ENCODE measurements at places on chromosomes 3 and 15.

DNA sequence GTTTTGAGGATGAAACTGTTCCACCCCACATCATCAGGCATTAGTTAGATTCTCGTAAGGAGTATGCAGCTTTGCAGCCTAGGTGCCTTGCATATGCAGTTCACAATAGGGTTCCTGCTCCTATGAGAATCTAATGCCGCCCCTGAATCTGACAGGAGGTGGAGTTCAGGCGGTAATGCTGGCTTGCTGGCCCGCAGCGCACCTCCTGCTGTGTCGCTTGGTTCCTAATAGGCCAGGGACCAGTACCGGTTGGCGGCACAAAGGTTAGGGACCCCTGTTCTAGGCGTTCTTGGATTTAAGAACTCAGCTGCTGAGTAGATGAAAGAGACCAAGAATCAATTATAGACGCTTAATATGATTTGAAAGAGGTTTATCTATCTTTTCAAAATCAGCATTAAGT, 595.4 kb downstream of the CADM2 start:
- no peak for DNase-seq

DNA sequence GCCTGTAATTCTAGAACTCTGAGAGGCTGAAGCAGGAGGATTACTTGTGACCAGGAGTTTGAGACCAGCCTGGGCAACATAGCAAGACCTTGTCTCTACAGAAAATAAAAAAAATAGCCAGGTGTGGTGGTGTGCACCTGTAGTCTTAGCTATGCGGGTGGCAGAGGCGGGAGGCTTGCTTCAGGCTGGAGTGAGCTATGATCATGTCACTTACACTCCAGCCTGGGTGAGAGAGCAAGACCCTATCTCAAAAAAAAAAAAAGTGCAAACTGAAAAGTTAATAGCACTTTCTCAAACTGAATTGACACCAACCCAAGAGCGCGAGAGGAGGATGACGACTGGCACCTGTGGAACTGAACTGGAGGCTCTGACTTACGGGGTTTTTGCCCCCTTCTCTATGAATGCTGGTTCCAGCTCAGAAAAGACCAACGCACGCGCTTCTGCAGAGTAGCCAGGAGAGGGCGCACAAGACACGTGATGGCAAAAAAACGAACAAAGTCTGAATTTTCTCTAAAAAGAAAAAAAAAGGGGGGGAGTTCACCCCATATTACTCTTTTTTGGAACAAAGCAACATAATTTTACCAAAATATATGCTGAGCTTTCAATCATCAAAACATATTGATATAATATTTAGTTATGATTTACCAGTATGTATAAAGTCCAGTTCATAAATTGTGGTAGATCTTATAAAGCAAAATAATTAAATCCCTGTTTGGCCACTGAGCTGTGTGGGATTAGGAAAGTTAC, 23.7 kb downstream of the CFAP92 start:
- no peak for DNase-seq

DNA sequence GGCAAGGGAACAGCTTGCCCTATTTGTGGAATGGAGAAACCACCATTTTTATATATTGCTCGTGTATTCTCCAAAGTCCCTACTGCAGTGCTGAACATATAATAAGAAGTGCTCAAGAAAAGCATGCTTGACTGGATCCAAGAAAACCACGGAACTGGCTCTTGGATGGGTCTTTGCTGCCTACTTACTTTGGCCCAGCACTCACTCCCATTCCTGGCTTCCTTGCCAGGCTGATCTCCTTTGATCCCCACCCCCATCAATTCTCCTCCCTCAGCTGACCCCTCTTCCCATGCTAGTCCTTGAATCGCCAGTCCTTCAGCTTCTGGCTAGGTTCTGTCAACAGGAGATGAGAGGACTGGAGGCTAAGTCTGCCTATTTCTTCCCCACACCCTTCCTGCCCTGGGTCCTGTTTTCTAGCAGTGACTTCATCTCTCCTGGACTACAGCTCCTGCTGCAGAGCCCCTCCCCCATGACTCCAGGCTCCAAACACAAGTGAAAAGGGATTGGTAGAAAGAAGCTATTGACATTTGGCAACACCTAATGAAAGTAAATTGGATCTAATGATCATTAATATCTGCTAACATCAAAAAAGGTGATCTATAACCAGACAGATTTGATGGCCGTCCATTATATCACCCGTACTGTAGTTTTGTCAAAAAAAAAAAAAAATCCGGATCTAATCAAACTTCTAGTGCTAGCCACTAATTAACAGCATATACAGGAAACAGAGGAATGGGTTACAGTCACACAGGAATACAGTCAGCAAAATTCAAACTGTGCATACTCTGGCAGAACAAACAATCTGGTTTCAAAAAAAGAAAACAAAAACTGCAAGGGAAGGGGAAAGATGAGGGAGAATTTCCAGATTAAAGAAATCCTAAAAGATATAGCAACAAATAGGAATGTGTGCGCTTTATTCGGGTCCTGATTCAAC, 7.8 kb downstream of the FAM240A start:
- no peak for DNase-seq

DNA sequence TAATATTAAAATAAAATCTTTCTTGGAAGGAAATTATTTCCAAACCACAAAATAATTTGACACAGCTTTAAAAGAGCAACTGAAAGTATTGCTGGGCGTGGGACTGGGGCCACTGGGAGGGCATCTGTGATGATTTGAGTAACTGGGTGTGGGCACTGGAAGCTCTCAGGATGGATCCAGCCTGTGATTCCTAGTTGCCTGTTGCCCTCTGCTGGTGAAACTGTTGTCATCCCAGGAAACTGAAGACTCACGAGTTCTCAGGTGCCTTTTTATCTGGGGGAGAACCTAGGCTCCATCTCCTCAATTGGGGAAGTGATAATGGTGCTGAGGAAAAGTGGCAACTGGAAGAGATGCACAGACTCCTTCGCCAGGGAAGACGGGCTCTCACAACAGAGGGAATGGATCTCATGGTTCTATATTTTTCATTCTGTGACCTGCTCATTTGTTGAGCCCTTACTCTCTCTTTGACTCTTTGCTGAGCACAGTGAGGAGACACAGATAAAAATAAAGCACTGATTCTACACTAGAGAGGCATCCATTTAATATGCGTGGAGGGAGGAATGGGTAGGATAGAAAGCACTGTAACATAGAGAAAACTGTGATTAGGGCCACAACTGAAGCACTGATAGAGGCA, 61.6 kb downstream of the TPRG1 start:
- DNase-seq: peak; percentile 17

- no peak for DNase-seq
Observed at GRCh38 chr3:54206874-54207273, 84.5 kb downstream of the CACNA2D3 start.

- DNase-seq: no peak
Observed at GRCh38 chr15:92707880-92708551, 52.4 kb upstream of the FAM174B start.

DNA sequence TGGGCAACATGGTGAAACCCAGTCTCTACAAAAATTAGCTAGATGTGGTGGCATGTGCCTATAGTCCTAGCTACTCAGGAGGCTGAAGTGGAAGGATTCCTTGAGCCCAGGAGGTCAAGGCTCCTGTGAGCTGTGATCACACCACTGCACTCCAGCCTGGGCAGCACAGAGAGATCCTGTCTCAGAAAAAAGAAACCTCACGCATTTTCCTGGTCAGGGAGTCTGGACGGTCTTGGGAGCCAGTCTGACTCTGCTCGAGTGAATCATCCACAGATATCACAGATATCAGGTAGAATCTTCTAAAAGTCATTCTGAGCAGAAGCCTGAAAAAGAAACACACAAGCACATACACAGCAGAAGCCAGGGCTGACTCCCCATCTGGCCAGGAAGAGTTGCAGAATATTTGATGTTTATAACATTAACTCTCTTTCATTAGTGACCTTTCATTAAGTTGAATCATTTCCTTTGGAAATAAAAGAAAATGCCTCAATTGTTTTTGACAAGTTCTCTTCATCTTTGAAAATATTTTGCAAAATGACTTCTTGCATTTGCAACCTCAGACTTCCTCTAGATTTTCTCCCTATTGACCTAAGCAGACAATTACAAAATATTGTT, 56.5 kb upstream of the ABHD17C start:
- no peak for DNase-seq

DNA sequence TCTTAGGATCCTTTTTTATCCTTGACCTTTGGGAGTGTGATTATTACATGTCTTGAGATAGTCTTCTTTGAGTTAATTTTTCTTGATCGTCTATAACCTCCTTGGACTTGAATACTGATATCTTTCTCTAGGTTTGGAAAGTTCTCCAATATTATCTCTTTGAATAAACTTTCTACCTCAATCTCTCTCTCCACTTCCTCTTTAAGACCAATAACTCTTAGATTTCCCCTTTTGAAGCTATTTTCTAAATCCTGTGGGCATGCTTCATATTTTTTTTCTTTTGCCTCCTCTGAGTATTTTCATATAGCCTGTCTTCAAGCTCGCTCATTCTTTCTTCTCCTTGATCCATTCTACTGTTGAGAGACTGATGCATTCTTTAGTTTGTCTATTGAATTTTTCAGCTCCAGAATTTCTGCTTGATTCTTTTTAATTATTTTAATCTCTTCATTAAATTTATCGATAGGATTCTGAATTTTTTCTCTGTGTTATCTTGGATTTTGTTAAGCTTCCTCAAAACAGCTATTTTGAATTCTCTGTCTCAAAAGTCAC, 12.1 kb downstream of the USF3 start:
- DNase-seq: no peak

DNA sequence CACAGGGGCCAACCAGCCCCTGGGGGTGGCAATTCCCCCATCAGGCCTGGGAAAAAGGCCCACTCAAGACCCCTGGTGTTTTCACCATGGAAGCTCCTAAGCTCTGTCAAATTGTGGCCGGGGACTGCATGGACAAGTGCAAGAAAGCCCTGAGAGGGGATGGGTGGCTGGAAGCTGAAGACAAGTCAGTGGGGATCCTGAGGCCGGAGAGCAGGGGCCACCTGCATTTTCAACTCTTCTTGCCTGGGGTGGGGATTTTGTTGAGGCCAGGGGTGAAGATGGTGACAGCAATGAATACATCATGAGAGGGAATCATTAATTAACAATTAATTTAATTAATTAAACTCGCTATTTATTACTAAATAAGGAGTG, 33.9 kb downstream of the FEM1B start:
- DNase-seq: no peak

All from stimulated activated CD8-positive, alpha-beta memory T cell treated with anti-CD3 and anti-CD28 coated beads, Interleukin-15, amount 100 ng/mL, for 48 hours (primary cell).